Endothelial cell of umbilical vein (primary cell): ENCODE measurements at places on chromosomes 3 and 15. TPM values are rescaled to one million over a fixed set of nuclear protein-coding genes. Genes with fewer than 3 reads are reported as not detected.

DNA sequence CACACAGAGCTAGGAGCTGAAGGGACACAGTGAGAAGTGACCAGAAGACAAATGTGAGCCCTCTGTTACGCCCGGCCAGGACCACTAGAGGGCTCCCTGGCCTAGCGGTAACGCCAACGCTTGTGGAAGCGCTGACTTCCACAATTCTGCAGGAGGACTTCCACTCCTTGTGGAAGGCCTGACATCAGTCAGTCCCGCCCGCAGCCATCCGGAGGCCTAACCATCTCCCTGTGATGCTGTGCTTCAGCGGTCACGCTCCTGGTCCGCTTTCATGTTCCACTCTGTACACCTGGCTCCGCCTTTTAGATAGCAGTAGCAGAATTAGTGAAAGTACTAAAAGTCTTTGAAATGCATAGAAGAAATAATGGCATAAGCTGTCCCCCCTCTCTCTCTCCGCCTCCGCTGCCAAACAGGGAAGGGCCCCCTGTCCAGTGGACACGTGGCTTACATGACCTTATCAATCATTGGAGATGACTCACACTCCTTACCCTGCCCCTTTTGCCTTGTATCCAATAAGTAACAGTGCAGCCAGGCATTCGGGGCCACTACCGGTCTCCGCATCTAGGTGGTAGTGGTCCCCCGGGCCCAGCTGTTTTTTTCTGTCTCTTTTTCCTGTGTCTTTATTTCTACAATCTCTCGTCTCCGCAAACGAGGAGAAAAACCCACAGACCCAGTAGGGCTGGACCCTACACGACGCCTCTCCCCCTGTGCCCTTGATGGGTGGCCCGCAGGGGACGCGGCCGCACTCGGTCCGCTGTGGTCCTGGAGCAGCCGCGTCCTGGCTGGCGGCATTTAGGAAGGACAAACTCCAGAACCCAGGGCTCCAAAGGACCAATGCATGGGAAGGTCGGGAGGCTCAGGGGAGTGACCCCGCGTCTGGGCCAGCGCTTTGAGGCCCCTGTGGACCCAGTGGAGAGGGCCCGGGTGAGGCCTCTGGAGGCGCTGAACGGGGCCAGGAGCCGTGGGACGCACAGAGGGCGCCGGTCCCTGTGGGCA is 27.0 kb upstream of the RPL32 start:
- peak; percentile 83 for DNase-seq

- no peak for DNase-seq
Observed at GRCh38 chr15:71444866-71445590, 329.8 kb downstream of the THSD4 start.

DNA sequence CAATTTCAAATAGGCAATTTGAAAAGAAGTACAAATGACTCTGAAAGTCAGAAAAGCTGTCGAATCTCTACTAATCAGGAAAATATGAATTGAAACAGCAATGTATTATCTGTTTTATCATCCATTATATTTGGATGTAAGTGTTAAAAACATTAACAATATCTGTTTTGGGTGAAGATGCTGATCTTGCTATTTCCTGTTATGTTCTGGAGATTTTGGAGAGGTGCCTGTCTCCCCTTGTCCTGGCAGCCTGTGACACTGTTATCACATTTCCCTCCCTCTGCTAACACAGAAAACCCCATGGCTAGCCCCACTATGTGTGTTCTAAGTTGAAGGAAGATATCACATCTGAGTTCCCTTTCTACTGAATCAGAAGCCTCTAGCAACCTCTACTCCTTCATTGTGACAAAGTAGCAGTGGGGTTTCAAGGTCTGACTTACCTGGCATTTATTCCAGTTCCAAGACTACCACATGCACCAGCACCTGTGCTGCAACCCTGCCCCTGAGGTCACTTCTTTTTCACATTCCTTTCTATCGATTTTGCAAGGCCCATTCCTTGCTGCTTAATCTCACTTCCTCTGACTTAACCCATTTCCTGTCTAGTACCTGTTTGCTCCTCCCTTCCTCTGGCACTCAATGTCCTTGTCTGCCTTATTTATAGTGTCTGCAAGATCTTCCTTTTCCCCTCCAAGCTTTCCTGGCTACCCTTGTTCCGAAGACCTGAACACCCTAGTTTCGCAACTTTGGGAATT is 95.5 kb upstream of the COL8A1 start:
- peak; percentile 68 for DNase-seq

DNA sequence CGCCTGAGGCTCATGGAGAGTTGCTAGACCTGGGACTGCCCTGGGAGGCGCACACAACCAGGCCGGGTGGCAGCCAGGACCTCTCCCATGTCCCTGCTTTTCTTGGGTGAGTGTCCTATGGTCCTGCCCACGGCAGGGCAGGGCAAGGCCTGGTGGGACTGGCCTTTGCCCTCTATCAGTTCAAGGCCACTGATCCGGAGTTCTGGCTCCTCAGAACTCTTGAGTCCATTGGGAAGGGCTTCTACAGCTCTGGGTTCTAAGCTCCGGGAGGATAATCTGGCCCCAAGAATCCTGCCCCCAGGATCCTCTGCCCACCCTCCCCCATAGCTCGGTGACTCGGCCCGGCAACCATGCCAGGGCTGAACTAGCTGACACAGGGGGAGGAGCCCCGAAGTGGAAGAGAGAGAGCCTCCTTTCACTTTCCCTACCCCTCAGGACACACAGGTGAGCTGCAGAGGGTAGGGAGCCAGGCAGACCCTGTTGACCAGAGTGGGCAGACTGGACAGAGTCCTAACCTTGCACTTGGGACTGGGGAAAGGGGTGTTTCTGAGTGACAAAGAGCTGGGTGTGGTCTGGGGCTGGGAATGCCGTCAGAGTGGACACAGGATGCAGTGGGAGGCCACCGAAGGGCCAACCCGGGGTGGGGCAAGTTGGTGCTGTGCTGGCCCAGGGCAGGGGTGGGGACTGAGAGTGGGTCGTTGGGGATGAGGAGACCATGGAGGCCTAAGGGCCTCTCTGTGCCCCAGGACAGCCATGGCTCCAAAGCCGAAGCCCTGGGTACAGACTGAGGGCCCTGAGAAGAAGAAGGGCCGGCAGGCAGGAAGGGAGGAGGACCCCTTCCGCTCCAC is 664 bp downstream of the PARP3 start:
- DNase-seq, result peak; percentile 23

The ARGFX gene
- not detected in 2 replicates for polyA plus RNA-seq

DNA sequence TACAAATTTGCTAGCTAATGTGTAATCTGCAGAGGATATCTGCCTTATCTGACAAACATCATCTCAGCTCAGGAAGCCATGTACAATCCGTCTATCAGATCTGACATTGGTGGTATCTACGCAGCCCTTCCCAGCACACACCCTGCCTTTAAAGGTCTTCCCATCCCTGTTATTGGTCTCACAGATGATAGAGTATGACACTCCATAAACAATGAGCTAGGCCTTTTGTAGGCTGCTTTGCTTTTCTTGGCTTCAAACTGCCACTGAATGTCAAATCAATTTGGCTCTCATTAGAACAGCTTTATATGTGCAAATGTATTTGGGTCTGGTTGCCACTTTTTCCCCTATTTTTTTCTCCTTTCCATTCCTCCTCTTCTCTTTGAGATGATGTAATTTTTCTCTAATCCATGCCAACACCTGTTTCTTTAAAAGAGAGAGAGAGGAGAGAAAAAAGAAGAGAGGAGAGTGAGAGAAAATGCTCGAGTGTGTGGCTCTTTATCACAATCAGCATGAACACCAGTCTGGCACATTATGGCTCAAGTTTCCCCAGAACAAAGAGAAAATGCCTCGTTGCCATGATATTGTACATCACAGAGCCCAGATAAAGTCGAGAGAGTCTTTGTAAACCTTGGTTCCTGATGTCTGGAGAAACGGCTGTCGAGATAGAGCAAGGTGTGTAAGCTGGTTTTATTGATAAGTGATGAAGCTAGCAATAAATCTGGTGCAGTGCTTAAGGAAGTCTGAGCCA is 80.8 kb upstream of the DPH6 start:
- peak; percentile 56 for DNase-seq

The C3orf22 gene
- not detected in 2 replicates for polyA plus RNA-seq

The ATP13A5 gene
- not detected in 2 replicates for polyA plus RNA-seq

The CCDC51 gene
- polyA plus RNA-seq, result 10.1 and 11.3 TPM in 2 replicates

DNA sequence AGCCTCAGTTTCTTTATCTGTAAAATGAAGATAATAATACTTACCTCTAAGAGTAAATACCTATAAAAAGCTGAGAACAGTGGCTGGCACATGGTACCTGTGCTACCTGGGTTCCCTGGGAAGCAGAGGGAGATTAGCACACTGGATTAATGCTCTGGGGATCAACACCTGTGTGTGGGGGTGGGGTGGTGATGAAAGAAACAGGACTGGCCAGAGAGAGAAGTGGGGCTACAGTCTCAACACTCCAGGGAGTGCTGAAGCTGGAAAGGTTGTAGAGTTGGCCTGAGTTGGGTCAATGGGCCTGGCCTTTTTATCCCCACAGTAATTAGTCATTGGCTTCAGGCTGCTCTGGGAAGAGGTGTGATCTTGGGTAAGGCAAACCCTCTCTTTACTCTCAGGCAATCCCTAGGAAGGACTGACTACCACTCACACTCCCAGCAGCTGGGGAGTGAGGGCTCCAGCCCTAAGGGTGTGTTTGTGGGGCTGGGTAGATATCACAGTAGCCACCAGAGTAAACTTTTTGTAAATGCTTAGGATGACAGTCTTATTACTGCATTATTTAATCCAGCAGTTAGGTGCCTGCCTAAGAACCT is 102.5 kb downstream of the SV2B start:
- DNase-seq, result no peak

GRCh38 chr3:170128259-170128976 is 53.1 kb downstream of the PHC3 start:
- DNase-seq, result no peak

- DNase-seq, result no peak
Observed at GRCh38 chr3:171558188-171558696, 98.0 kb upstream of the TNIK start.

The CSPG4 gene
- not detected in 2 replicates for polyA plus RNA-seq

- no peak for DNase-seq
Observed at GRCh38 chr3:166104938-166105337, 267.7 kb upstream of the BCHE start.

The XYLB gene
- polyA plus RNA-seq, result 3.7 TPM in 2 replicates

- DNase-seq, result no peak
Observed at GRCh38 chr15:66909381-66909890, 156.0 kb upstream of the SMAD3 start.

DNA sequence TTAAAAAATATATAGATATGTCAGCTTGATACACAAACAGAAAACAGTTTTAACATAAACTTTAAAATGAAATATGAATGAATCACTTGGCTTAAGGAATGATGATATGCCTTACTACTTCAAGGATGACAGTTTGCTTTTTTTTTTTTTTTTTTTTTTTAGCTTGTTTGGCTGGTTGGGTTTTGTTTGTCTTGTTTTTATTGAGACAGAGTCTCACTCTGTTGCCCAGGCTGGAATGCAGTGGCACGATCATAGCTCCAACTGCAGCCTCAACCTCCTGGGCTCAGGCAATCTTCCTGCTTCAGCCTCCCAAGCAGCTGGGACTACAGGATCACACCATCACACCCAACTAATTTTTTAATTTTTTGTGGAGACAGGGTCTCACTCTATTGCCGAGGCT is 14.5 kb downstream of the LRRC2 start:
- no peak for DNase-seq

- DNase-seq, result peak; percentile 57
Observed at GRCh38 chr3:94249491-94250079, 186.7 kb downstream of the NSUN3 start.

The NIPA2 gene
- polyA plus RNA-seq, result 37.9 and 55.2 TPM in 2 replicates

- DNase-seq, result no peak
Observed at GRCh38 chr3:30666572-30667279, 60.3 kb downstream of the TGFBR2 start.

DNA sequence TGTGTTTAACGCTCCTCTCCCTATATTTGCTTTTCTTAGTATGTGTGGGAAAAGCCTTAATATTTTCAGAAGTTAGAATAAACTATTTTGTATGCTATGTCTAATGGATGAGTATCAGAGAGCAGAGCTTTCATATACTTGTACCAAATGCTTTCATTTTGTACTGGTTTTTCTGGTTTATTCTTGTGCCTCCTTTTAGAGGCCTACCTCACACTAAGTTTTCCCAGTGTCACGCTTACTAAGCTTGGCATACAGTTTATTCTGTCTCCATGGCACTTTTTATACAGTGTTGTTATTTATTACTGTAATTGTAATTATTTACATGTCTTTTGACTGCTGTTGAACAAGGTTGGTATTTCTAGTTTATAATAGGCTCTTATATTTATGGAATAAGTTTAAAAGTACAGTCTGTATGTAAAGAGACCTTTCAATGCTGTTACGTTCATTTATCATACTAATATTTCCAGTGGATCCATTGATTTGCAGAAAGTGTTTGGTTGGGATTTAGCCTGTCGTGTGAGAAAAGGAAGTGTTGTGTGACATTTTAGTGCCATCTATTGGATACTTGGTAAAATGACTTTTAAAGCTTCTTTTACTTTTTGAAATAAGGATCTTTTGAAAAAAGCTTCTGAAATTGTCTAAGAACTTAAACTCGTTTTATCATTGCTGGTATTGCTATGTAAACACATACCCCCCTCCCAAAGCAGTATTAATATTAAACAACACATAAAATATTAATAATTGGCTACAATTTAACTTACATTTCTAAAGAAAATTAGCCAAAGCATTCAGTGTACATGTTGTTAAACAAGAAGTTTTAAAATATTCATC is 5.2 kb upstream of the EBLN2 start:
- peak; percentile 46 for DNase-seq

DNA sequence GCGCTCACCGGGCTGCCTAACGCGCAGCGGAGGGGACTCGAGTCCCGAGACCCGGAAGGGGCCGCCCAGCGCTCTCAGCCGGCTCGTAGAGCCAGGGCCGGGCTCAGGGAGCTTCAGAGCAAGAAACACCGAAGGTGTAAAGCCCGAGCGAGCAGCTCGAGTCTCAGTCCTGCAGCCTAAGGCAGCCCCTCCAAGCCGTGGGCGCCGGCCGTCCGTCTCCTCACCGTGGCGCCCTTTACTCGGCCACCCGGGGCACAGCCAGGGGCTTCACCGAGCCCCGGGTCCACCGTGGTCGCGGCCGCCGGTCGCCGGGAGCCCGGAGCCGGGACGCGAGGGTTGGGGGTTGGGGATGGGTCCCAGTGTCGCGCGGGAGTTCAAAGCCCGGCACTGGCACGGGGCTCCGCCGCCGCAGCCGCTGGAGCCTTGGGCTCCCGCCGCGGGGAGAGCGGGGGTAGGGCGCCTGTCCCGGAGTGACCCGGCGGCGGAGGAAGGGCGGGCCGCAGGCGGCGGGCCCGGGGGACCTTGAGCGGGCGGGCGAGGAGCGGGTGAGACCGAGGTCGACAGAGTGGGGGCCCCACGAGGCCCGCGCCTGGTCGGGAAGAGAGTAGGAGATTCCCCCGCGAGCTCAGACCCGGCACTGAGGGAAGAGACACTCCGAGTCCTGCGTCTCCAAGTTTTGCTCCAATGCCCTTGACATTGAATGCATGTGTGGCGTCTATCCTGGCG is 26.9 kb upstream of the THRB start:
- peak; percentile 37 for DNase-seq

The NGRN gene
- 25.7 and 28.9 TPM in 2 replicates for polyA plus RNA-seq

The ARID3B gene
- polyA plus RNA-seq, result 6.2 and 7.0 TPM in 2 replicates

DNA sequence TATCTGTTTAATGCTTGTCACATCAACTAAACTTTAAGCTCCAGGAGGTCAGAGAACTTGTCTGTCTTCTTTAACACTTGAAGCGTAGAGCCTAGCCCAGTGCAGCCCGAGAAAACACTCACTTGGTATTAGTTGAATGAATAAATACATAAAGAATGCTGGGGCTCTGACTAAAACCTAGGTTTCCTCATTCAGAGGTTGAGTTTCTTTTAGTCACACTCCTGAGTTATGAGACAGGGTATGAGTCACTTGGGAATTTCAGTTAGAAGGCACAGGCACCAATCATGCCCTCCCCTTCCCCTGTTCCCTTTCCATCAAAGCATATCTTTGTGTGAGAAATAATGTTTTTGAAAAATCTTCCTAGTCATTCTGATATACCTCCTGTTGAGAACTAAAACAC is 589.8 kb upstream of the DPPA4 start:
- peak; percentile 35 for DNase-seq

GRCh38 chr3:191120447-191121298 is 78.4 kb upstream of the OSTN start:
- no peak for DNase-seq
